ENCODE measurements at places on chromosomes 5 and 9. TPM values are rescaled to one million over a fixed set of nuclear protein-coding genes. Genes with fewer than 3 reads are reported as not detected.

UAP1L1 gene
- polyA plus RNA-seq = 4.3 TPM

ZDHHC11B gene
- not detected for polyA plus RNA-seq

IFNA2 gene
- polyA plus RNA-seq = not detected

ZNF354C gene
- polyA plus RNA-seq = 2.5 TPM

CARTPT gene
- polyA plus RNA-seq = not detected

CLIC3 gene
- 107 TPM for polyA plus RNA-seq

PBX3 gene
- polyA plus RNA-seq = 13.4 TPM

SLC25A2 gene
- polyA plus RNA-seq = not detected

SHOC1 gene
- 0.09 TPM for polyA plus RNA-seq

C1QTNF2 gene
- 0.31 TPM for polyA plus RNA-seq

PCDHAC2 gene
- not detected for polyA plus RNA-seq

PDZD2 gene
- 0.43 TPM for polyA plus RNA-seq

REEP2 gene
- 8.6 TPM for polyA plus RNA-seq

ASTN2 gene
- polyA plus RNA-seq = 5.8 TPM

OGN gene
- polyA plus RNA-seq = 0.16 TPM

SPATA31E1 gene
- polyA plus RNA-seq = not detected
